ENCODE measurements at places on chromosomes 6 and 20. TPM values are rescaled to one million over a fixed set of nuclear protein-coding genes. Genes with fewer than 3 reads are reported as not detected.

DNA sequence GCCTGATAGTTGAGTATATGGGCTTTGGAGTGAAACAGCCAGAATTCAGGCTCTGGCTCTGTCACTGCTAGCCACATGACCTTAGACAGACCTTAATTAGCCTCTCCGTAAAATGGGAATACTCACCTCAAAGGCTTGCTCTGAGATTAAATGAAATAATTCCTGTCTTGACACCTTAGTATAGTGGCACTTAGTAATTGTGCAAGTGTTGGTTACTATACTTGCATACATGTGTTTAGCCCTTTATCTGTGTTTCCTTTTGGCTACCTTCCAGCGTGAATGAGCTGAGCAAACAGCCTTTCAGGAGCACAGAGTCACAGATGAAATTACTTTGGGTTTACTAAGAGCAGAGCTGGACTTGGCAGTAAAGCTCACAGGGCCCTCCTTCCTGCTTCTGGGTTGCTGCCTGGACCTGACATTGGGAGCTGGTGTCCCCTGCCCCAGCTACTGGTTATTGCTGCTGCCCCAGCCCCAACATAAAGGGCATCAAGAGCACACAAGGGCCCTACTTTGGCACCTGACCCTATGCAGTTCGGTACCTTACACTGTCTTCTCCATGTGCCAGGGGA lies 32.8 kb downstream of the CD164 start:
- H3K36me3 ChIP-seq, result peaks cover 8% of the 10 kb centered on the region
- H3K4me1 ChIP-seq, result peaks cover 4% of the 10 kb centered on the region
- H3K27ac ChIP-seq, result peak overlapping the region; percentile 8
- H3K27me3 ChIP-seq, result no peaks in the 10 kb centered on the region

- H3K4me3 ChIP-seq, result no peak overlapping the region
- no peaks in the 10 kb centered on the region for H3K4me1 ChIP-seq
- H3K27me3 ChIP-seq, result no peaks in the 10 kb centered on the region
Observed at GRCh38 chr6:47075168-47075567, 33.0 kb upstream of the ADGRF1 start.

GRCh38 chr20:4916971-4917881 lies 84.1 kb downstream of the SLC23A2 start:
- no peaks in the 10 kb centered on the region for H3K27me3 ChIP-seq
- peaks cover 18% of the 10 kb centered on the region for H3K4me1 ChIP-seq
- peak overlapping the region; percentile 1 for H3K4me3 ChIP-seq

DNA sequence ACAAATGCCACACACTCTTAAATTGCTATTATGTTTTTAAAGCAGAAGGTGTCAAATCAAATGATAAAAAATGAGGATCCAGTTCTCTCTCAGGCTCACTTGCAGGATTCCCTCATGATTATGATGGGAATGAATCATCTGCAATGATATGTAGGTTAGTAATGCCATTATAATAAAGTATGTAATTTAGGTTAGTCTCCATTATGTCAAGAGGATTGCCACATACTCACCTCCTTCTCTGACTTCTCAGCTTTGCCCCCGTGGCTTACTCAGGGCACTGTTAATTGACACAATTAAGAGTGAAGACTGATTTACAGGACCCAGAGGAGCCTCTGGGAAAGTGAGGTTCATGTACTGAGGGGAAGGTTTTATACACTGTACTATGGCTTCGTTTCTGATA lies 591.7 kb upstream of the NRSN1 start:
- H3K4me1 ChIP-seq, result no peaks in the 10 kb centered on the region
- no peaks in the 10 kb centered on the region for H3K36me3 ChIP-seq
- H3K27me3 ChIP-seq, result no peaks in the 10 kb centered on the region

- no peak for DNase-seq
- no peak overlapping the region for H3K4me3 ChIP-seq
- H3K4me1 ChIP-seq, result no peaks in the 10 kb centered on the region
- no peak overlapping the region for H3K27ac ChIP-seq
Observed at GRCh38 chr6:57029213-57029612, 17.3 kb upstream of the KIAA1586 start.

DNA sequence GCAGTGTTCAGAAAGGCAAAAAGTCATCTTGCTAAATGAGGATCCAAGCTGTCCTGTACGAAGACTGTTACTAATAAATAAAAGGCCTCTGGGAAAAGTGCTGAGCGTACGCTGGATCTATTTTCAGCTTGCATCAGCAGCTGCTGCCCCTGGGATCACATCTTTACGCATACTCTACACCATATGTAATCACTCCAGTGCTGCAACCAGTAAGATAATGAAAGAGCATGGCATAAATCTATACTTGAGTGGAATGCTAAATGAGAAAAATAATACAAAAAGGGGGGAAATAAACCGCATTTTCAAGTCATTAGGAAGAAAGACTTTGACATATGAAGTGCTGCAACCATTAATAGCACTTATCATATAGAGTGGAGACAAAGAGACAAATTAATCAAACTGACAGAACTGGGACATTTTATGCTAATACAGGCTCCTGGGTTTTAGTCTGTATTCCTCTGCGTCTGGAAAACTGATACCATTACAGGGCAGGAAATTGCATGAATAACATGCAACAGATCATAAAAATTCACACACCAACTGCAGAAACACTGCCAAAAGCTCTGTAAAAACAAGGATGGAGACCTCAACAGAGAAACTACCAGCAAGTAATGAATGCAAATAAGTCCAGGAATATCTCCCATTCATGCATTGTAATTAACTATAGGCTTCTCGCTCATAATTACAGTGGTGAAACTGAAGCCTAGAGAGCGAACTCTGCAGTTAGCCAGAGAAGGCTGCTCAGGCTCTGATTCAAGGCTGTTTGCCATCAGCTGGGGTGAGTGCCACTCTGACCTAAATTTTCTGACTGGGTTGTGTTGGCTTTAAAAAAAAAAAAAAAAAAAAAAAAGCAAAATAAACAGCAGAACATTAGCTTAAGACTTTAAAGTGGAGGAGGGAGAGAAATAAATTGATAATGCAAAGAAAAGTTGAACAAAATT lies 83.8 kb downstream of the GJA10 start:
- H3K36me3 ChIP-seq, result no peaks in the 10 kb centered on the region
- H3K27me3 ChIP-seq, result no peaks in the 10 kb centered on the region
- no peak overlapping the region for H3K4me3 ChIP-seq
- peaks cover 5% of the 10 kb centered on the region for H3K4me1 ChIP-seq

- peak overlapping the region; percentile 92 for H3K4me3 ChIP-seq
- DNase-seq, result peak; percentile 74
- peaks cover 34% of the 10 kb centered on the region for H3K36me3 ChIP-seq
Observed at GRCh38 chr6:37171970-37172812, 2.2 kb downstream of the PIM1 start.

- no peaks in the 10 kb centered on the region for H3K4me1 ChIP-seq
- H3K4me3 ChIP-seq, result no peak overlapping the region
- H3K27ac ChIP-seq, result no peak overlapping the region
- H3K27me3 ChIP-seq, result no peaks in the 10 kb centered on the region
- DNase-seq, result no peak
Observed at GRCh38 chr6:112574190-112574589, 227.1 kb downstream of the RFPL4B start.

DNA sequence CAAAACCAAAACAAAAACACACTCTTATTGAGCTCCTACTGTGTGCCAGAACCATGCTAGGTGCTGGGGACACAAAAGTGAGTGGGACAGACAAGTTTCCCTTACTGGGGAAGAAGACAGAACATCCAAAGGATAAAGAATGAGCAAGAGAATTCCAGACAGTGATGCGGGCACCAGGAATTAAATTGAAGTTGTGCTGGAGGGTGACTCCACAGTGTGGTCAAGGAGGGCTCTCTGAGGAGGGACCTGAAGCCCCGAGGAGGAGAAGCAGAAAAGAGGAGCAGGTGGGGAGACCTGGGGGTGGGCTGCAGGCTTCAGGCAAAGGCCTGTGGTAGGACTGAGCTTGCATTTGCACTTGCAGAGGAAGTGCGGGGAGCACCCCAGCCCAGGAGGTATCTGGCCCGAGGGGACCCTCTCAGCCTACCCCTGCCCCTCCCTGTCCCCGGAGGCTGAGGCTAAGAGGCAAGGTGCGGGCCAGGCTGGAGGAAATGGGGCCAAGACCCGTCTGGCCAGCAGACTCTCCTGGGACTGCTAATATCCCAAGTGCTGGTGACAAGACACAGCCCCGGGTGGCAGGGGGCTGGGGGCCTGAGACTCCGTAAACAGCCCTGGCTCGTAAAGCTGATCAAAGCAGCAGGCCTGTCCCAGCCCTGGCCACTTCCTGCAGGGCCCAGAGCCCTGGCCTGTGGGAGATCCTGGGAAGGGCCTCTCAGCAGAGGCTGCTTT lies 57.1 kb downstream of the SNAI1 start:
- no peak overlapping the region for H3K4me3 ChIP-seq
- no peak for DNase-seq
- H3K36me3 ChIP-seq, result no peaks in the 10 kb centered on the region
- H3K4me1 ChIP-seq, result peaks cover 7% of the 10 kb centered on the region
- H3K27ac ChIP-seq, result no peak overlapping the region
- no peaks in the 10 kb centered on the region for H3K27me3 ChIP-seq

DNA sequence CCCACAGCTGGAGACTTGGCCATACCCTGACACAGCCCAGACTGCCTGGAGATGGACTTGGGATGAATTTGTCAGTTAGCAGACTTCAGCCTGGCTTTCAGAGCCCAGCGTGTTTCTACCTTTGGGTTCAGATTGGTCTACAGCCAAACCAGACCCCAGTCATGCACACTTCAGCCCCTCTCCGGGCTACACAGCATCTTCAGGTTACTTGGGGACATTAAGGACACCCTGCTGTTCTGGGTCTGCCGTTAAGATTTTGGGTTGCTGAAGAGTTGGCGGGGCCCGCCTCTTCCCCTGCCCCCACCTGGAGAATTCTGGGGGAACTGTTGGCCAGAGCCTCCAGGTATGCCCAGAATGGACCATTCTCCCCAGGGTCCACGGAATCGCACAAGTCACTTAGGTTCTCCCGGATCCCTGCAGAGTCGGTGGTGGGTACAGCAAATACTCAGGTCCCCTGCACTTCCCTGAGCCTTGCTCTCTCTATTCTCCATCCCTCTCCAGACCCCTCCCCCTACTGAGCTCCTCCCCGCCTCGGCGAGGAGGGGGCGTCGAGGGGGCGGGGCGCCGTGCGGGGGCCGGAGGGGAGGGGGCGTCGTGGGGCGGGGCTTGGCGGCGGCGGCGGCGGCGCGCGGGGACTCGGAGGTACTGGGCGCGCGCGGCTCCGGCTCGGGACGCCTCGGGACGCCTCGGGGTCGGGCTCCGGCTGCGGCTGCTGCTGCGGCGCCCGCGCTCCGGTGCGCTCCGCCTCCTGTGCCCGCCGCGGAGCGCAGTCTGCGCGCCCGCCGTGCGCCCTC lies at the start of gene PTK7:
TSS of gene PTK7 (plus strand) at position 645 of the 794 bp plus-strand sequence. CDS start 175 bp downstream, outside the sequence.
- peaks cover 4% of the 10 kb centered on the region for H3K27me3 ChIP-seq
- no peak for DNase-seq

- H3K4me1 ChIP-seq, result no peaks in the 10 kb centered on the region
- no peaks in the 10 kb centered on the region for H3K36me3 ChIP-seq
- H3K4me3 ChIP-seq, result no peak overlapping the region
- H3K27ac ChIP-seq, result no peak overlapping the region
- DNase-seq, result no peak
- H3K27me3 ChIP-seq, result no peaks in the 10 kb centered on the region
Observed at GRCh38 chr6:168272415-168273325, 46.9 kb downstream of the DACT2 start.

- H3K36me3 ChIP-seq, result no peaks in the 10 kb centered on the region
- H3K4me1 ChIP-seq, result no peaks in the 10 kb centered on the region
- H3K27ac ChIP-seq, result no peak overlapping the region
- DNase-seq, result no peak
- H3K4me3 ChIP-seq, result no peak overlapping the region
- H3K27me3 ChIP-seq, result no peaks in the 10 kb centered on the region
Observed at GRCh38 chr6:50098641-50098993, 48.9 kb upstream of the DEFB112 start.

DNA sequence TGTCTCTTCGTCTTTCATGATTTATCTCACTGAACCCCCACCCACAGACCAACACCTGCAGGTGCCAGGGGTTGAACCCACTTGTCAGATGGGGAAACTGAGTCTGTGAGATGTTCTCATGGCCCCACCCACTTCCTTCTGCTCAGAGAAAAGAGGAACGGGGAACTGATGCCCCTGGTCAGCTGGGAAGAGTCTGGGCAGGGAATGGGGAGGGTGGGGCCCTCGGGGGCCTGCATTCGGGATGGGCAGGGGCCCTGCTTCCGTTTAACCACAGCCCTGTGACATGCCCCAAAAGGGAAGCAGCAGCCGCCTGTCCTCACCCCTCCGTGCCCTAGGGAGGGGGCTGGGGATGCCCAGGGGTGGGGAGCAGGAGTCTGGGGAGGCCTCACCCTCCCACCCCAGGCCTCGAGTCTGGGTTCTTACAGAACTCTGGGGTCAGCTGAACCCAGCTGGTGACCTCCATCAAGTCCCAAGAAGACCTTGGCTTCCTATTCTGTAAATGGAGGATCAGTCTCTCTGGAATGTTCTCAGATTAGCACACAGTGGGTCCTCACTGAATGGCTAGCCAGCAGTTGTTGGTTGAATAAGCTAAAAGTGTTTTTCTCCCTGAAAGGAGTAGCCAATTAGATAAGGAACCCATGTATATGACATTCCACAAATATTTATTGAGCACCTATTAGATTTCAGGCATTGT lies 81.5 kb downstream of the CEBPB start:
- no peaks in the 10 kb centered on the region for H3K4me1 ChIP-seq
- DNase-seq, result no peak
- no peaks in the 10 kb centered on the region for H3K36me3 ChIP-seq

DNA sequence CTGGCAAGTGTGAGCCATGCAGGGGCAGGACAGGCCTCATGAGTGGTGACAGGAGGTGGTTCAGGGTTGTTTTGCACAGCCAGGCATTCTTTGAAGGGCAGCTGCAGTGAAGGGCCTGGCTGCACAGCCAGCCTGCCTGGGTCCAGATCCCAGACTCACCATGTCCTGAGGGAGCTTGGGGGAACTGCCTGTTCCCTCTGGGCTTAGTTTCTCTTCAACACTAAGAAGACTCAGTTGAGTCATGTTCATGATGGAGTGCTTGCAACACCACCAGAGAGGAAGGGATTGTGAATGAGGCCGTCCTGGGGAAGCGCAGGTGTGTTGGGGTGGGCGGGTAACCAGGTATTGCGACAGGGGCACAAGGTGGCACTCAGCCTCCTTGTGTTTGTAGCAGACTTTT lies 102.4 kb downstream of the CDH26 start:
- DNase-seq, result no peak
- no peaks in the 10 kb centered on the region for H3K4me1 ChIP-seq

GRCh38 chr20:54502179-54502578 lies 26.8 kb downstream of the DOK5 start:
- H3K4me1 ChIP-seq, result no peaks in the 10 kb centered on the region
- no peaks in the 10 kb centered on the region for H3K27me3 ChIP-seq
- no peaks in the 10 kb centered on the region for H3K36me3 ChIP-seq
- no peak overlapping the region for H3K4me3 ChIP-seq
- H3K27ac ChIP-seq, result no peak overlapping the region

The MUC22 gene
- not detected for total RNA-seq

The PDE7B gene
- total RNA-seq, result 6.0 TPM

The SSTR4 gene
- total RNA-seq, result not detected

The GATA5 gene
- total RNA-seq, result not detected

The DACT2 gene
- total RNA-seq, result not detected
